ENCODE measurements at places on chromosomes 1 and 21. TPM values are rescaled to one million over a fixed set of nuclear protein-coding genes. Genes with fewer than 3 reads are reported as not detected.

- peak; percentile 20 for DNase-seq
Observed at GRCh38 chr1:246907472-246907871, 24.3 kb downstream of the AHCTF1 start.

HLX gene
- total RNA-seq: 0.14 TPM

P3R3URF gene
- not detected for total RNA-seq

GRCh38 chr1:243230914-243231313 lies 24.2 kb downstream of the CEP170 start:
- peak; percentile 5 for DNase-seq

PLA2G2C gene
- total RNA-seq: not detected

GRCh38 chr1:186178426-186179043 lies 196.5 kb downstream of the TPR start:
- no peak for DNase-seq

- no peak for DNase-seq
Observed at GRCh38 chr21:40732253-40733023, 114.5 kb downstream of the DSCAM start.

DNA sequence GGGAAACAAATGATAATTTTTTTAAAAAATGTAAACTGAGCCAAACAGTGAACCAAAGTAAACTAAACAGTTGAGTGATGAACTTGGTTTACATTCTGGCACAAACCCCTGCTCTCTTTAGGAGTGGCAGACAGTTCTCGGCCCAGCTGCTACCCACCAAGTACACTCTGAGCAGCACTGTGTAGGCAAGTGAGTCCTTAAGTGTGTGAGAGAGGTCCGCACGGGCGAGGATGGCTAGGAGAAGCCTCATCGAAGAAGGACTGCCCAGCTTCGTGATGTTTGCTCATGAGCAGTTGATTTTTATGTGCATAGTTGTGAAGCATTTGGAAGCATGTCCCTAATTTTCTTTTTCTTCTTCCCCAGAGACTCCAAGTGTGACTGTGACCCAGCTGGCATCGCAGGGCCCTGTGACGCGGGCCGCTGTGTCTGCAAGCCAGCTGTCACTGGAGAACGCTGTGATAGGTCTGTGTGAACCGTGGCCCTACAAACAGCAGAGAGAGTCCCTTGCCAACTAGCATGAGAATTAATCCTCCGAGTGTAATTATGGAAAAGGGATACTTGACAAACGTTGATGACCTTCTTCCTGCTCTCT lies 32.1 kb downstream of the LAMC2 start:
- DNase-seq: no peak

CTSS gene
- 119 TPM for total RNA-seq

DNA sequence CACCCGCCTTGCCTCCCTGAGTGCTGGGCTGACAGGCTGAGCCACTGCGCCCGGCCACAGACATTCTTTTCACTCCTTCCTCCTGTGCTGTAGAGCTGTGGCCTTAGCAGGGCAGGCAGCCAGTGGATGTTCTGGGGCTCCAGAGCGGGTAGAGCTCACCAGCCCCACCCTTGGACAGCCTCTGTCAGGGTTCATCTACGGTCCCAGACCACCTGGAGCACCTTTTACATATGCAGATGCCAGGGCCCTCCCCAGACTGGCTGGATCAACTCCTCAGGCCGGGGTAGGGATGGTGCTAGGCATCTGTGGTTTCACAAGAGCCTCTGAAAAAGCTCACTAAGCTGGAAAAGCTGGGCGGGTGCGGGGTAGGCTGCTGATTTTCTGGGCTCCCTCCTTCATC lies 4.6 kb downstream of the ATP13A2 start:
- no peak for DNase-seq

DNA sequence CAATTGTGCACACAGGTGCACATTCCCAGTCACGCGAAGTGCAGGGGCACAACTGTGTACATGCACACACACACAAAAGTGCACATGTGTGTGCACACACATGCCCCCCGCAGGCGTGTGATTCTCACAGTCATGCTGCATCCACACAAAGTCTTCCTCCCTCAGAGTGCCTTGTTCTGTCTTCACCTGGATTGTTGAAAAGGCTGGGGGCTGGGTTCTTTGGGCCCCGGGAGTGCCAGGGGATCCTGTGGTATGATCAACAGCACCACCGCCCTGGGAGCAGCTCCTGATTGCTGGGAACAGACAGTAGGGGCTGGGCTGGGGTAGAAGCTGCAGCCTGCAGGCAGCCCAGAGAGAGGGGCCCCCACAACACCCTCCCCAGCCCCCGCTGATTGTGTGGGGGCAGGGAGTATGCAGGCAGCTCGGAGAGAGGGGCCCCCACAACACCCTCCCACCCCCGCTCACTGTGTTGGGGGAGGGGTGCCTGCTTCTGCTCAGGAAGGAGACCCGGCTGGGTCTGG lies 3.4 kb downstream of the COL18A1 start:
- DNase-seq: no peak

DNA sequence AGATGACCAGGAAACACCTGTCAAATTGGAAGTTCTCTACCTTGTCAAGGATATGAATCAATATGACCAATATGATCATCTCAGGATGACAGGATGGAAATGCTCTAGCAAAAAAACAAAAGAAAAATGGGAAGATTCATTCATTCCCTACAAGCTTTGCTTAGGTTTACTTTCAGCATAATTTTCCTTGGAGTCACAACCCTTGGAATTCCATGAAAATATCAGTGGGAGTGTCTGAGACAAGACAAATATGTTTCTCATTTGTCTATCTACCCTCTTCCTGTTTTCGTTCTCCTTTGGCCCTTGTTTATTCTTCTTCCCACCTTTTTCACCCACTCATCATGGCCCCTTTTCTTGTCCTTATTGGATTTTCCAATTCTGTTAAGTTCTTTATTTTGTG lies 50.6 kb downstream of the COLGALT2 start:
- no peak for DNase-seq

COL8A2 gene
- 0.26 TPM for total RNA-seq

GRCh38 chr1:193118803-193119730 lies 2.8 kb upstream of the CDC73 start:
- no peak for DNase-seq

- no peak for DNase-seq
Observed at GRCh38 chr1:240423246-240423924, 188.6 kb downstream of the GREM2 start.

GRCh38 chr1:36609241-36610027 lies 126.7 kb upstream of the CSF3R start:
- DNase-seq: peak; percentile 42

LRRC38 gene
- total RNA-seq: not detected
